ENCODE measurements at places on chromosomes 3 and 15.
A peak's percentile ranks its signal among the peaks of the same experiment; 100 is the strongest.

- no peak for DNase-seq
Measured at GRCh38 chr3:57832486-57832885, 76.4 kb downstream of the SLMAP start.

GRCh38 chr3:15241341-15241740 is 35.3 kb downstream of the CAPN7 start:
- peak; percentile 53 for DNase-seq

DNA sequence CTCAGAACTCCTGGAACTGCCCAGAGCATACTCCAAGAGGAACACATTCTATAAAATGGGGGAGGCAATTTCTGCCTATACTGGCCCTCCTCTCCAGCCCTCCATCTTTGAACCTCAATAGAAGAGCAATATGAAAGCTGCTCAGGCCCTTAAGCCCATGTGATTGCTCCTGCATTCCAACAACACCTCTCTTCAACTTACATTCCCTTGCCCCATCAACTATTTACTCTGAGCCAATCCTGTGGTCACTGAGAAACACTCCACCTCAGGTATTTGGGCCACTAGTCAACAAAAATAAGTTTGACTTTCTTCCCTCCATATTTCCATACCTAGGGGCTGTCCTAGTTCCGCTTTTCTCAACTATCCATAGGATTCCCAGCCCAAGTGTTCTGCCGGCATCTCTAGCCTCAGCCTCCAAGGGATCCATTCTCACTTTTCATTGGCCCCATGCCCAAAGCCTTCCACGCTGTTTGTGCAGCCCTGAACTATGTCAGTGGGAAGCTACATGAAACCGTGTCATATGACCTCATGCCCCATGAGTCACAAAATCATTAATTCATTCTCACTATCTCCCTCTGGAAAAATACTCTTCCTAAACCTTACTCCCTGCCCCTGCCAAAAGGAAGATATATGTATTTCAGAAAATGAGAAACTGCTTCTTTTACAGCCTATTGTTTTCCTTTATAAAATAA is 61.6 kb downstream of the GJD2 start:
- no peak for DNase-seq

DNA sequence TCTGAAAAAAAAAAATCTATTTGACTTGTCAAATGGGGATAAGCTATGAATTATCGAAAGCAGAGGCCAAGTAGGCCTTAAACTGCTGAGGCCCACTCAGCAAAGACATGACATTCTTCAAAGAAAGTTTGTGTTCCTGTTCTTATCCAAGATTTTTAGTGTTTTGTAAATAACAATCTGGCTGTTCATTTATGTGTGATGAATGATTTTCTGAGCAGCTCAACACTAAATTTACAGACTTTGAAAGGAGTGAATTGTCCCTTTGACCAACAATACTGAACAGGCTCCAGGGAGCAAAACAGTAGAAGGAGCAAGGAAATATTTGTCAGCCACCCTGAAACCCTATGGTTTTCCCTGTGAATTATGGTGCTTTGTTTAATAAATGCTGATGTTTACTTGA is 512.6 kb upstream of the NAALADL2 start:
- DNase-seq = no peak

DNA sequence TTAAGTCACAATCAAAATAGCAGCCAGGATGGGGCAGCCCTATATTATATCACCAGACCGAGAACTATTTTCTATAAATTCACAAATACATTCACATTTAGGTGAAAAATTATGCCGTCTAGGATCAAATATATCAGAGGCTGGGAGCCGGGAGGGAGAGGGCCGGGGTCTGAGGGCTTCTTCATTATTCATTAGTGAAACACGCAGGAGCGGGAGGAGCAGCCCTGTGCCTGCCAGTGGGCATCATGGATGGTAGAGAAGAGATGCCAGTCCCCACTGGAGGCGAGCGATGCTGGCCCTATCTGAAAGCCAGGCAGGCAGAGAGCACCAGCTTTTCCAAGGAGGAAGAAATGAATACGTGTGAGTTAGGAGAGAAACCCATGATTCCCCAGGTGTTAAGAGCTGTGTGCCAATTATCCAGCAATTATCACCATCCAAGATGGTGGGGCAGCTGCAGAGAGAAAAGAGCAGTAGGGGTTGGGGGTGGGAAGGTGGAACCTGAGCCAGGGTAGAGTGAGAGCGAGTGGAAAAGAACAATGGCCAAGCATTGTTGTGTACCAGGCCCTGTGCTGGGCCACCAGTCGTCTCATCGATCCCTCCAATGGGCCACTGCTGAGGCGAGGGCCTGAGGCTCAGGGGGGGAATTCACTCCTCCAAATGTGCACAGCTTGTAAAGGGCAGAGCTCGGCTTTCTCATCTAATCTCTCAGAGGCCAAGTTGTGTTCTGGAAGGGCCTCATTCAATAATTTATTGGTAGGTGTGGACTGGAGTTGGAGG is 261.3 kb upstream of the TLE3 start:
- DNase-seq = no peak

GRCh38 chr3:53650424-53650823 is 156.0 kb downstream of the CACNA1D start:
- DNase-seq = no peak

DNA sequence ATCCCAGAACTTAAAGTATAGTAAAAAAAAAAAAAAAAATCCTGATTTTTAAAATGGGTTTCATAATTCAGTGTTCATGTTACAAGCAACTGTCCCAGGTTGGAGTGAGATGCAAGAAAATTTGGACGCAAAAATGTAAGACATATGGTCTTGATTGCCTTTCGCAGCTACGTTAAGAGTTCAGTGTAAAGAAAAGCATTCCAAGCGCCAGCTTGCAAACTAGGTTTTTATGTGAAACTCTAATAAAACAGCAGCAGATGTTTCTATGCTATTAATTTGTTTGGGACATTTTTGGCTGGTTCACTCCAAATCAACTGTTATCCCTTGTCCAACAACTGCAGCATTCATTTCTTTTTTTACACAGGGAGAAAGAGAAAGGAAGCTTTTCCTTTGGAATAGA is 957.8 kb downstream of the ROBO1 start:
- DNase-seq = no peak

GRCh38 chr3:29576181-29576580 is 295.3 kb downstream of the RBMS3 start:
- DNase-seq = no peak

- DNase-seq = peak; percentile 14
Measured at GRCh38 chr15:90686435-90687218, 30.5 kb upstream of the BLM start.

GRCh38 chr3:150349314-150350097 is 58.6 kb upstream of the TSC22D2 start:
- DNase-seq = no peak

DNA sequence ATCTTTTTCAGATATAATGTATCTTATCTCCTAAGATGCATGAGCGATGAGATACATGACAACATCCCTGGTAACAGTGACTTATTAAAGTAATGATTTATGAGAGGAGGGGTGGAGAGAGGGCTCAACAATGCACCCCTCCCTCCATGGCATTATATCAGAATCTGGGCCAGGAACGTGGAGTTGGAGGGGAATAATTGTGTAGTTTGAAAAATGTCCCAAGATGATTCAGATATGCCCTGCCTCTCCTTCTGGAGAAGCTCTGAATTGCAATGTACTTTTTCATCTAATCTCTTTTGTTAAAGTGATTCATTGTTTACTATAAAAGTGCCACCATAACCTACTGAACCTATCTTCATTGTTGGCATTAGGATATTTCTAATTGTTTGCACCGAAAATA is 86.5 kb downstream of the FRMD4B start:
- DNase-seq = no peak

- no peak for DNase-seq
Measured at GRCh38 chr15:98873441-98874218, 134.0 kb downstream of the PGPEP1L start.

DNA sequence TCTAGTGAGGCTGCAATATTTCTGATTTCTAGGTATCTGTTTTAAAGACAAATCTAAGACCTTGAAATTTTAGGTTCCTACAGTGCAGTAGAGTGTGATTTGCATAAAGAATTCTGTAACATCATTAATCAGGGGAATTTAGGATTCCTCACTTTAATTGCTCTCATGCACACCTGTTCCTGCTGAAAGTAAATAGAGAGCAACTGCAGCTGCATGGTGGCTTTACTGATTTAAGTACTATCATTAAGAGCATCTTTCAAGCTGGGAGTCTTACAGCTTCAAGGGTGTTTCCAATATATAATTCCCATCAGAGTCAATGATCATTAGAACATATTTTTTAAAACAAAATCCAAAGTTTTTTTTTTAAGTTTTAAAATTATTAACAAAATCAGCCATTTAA is 36.0 kb upstream of the C3orf70 start:
- DNase-seq = no peak

GRCh38 chr15:84387086-84387485 is 151.5 kb downstream of the GOLGA6L4 start:
- no peak for DNase-seq

GRCh38 chr15:98597666-98598065 is 50.7 kb upstream of the IGF1R start:
- no peak for DNase-seq

- DNase-seq = no peak
Measured at GRCh38 chr3:177658354-177658753, 461.1 kb upstream of the TBL1XR1 start.
